ENCODE measurements at places on chromosomes 1 and 21.

DNA sequence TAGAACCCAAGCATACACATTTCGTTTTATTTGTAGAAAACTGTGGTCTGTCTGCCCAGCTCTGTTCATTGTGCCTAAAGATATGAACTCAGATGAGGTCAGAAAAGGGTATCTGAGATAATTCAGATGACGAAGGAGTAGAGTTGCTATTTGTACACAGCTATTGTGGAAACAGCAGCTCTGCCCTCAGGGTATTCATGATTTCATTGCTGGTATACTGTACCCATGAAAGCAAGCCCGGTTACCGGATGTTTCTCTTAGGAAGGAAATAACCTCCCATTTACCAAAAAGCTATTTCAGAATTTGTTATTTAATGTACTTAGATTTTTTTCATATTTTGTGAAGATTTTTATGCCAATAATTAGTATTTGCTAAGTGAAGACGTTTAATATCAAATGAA is 37.8 kb downstream of the SMAP2 start:
- DNase-seq: no peak

- no peak for DNase-seq
These were observed 19.3 kb upstream of the IL22RA1 start for GRCh38 chr1:24162201-24162600.

GRCh38 chr1:86991549-86992186 is 77.2 kb downstream of the HS2ST1 start:
- DNase-seq: no peak

DNA sequence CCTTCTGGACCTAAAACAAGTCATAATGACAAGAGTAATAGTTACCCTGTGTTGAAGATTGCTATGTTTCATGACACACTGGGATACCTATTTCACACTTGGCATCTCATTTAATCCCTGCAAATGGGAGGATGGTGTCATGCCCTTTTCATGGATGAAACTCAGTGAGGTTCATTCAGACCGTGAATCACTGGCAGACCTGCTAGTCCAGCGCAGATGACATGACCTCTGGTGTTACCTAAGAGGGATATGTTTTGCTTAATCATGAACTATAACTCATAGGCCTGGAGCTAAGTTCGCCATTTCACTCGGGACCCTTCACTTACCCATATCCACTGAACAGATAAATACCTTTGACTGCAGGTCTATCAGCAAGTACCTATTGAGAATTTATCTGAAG is 286.6 kb upstream of the FMN2 start:
- no peak for DNase-seq

- DNase-seq: no peak
These were observed 41.0 kb upstream of the MUTYH start for GRCh38 chr1:45381243-45381642.

DNA sequence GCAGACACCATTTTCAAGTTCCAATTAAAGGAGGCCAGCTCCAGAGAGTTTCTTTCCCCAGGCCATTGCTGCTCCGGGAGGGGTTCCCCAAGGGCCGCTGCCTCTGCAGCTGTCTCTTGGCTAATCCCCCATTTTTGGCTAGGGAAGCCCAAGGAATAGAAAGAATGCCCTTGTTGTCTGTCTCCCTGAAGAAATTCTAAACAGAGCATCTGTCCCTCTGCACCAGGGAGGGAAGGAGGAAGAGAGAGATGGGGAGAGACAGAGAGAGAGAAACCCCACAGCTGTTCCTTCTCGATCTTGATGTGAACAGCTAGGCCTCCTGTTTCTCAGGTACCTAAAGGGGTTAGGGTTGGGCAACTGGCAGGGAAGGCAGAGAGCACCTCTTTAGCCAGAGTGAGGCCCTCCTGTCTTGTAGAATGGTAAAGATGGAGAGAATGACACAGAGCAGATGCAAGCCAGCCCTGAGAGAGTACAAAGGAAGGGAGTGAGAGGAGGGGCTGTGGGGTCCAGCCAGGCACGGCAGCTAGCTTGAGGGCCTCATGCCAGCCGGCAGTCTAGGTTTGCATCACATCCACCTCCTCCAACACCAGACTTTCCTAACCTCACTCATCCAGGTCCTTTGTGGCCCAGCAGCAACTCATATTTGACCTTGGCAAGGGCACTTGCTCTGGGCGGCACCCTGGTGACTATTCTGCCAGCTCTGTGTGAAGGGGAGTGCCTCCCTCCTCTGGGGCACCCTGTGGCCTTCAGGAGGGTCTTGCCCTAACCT is 13.1 kb downstream of the OPTC start:
- no peak for DNase-seq

- no peak for DNase-seq
These were observed 71.0 kb downstream of the SIPA1L2 start for GRCh38 chr1:232558954-232559353.

DNA sequence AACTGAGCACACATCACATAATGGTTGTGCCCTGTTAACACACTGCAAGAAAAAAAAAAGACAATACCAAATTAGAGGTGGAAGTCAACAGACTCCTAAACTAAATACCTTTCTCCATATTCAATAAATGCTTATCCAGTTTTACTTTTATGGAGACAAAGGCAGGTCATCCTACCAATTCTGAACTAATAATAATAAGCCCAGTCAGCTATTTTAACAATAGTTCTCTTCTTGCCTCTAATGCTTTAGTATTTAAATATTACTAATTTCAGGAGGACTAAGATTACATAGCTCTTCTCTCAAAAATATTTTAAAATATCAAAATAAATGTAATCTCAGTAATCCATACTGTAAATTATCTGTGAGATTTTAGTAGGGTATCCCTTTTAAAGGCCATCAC is 10.5 kb downstream of the COPA start:
- no peak for DNase-seq

DNA sequence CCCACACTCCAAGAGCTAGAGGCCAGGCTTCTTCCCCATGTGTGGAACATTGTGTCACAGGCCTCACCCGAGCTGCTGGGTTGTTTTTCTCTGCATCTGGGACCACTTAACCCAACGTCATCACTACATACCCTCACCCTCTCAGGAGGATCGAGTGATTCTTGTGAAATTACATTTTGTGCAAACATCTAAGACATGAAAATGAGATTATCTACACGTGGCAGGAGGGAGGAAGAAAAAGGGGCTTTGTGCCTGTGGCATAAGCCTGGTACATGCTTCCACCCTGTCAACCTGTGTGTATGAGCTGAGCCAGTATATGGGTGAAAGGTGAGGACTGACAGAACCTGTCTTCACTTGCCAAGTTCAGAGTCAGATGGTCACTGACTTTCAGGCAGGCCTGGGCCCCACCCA is 1.6 kb downstream of the CPT2 start:
- no peak for DNase-seq

DNA sequence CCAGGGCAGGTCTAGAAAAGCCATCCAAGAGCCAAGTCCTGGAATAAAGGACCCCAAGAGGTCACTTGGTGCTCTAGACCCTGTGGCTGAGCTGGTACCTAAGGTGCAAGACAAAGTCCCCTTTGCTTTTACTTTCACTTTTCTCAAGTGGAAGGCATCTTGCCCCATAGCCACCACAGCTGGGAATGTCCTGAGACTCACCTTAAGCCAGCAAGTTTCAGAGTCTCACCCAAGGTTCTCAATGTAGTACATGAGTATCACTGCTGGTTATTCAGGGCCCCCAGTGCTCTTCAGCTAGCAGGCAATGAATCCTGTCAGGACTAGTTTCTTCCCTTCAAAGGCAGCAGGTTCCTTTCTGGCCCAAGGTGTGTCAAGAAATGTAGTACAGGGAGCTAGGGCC is 67.5 kb downstream of the UROD start:
- no peak for DNase-seq

DNA sequence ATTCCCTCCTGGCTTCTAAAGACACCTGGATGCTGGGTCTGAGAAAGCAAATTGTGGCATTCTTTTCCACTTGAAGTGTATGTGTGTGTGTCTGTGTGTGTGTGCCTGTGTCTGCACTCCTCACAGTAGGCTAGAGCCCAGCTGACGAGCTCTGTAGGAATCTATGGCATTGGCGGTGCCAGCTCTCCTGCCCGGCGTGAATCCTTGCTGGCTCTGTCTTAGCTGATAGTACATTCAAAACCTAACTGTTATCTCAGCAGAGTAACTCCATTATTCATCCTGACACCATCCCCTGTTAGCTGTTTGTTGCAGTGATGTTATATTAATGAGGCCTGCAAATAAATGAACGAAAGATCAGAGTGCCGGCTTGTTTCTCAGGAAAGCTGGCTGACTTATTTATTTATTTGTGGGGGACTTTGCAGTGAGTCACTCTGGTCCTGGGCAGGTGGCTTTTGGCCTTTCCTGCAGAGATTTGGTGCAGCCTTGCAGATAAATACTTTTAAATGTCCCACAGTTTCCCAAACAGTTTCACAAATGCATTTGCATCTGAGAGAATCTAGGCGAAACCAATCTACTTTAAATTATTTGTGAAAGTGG is 160.6 kb upstream of the CD34 start:
- no peak for DNase-seq

DNA sequence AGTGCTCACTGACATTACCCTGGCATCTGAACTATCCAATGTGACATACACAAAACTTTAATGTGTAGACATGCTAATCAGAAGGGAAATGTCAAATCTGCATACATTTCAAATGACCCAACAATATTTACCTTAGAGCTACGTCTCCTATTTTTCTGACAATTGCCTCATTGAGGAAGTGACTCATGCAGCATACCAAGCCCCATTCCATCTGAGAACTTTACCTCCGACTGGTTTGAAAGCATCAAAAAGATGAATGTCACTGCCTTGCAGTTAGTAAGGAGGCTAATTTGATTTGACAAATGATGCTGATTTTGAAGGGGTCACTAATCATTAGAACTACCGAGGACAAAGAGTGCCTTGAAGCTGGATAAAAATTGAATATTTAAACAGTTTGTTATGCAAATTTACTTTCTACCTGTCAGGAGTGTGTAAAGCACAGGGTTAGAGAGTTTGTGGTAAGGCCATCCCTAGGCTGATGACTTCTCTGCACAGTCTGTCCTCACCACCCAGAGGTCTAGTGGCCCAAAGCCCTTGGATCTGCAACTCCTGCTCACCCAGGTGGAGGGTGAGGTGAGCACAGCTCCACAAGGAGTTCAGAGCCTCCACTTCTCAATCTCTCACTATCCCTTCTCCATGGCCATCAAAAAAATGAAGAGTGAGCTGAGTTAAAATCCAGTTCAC is 500.3 kb upstream of the C1orf87 start:
- no peak for DNase-seq

- DNase-seq: no peak
These were observed 30.0 kb upstream of the RCSD1 start for GRCh38 chr1:167599957-167600581.

DNA sequence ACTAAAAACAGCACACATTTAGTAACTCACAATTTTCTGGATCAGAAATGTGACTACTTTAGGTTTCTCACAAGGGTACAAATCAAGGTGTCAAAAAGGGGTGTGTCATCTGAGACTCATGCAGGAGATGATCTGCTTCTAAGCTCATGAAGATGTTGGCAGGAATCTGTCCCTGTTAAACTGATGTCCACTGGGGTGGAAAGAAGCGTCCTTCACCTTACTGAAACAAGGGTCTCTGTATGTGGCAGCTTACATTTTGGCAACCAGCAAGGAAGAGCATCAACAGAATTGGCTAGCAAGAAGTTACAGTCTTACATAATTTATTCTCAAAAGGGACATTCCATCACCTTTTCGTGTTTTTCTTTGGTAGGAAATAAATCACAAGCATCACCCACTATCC is 1223.8 kb downstream of the AMY1C start:
- DNase-seq: no peak

- no peak for DNase-seq
These were observed 103.1 kb upstream of the KAZN start for GRCh38 chr1:14495381-14495780.

DNA sequence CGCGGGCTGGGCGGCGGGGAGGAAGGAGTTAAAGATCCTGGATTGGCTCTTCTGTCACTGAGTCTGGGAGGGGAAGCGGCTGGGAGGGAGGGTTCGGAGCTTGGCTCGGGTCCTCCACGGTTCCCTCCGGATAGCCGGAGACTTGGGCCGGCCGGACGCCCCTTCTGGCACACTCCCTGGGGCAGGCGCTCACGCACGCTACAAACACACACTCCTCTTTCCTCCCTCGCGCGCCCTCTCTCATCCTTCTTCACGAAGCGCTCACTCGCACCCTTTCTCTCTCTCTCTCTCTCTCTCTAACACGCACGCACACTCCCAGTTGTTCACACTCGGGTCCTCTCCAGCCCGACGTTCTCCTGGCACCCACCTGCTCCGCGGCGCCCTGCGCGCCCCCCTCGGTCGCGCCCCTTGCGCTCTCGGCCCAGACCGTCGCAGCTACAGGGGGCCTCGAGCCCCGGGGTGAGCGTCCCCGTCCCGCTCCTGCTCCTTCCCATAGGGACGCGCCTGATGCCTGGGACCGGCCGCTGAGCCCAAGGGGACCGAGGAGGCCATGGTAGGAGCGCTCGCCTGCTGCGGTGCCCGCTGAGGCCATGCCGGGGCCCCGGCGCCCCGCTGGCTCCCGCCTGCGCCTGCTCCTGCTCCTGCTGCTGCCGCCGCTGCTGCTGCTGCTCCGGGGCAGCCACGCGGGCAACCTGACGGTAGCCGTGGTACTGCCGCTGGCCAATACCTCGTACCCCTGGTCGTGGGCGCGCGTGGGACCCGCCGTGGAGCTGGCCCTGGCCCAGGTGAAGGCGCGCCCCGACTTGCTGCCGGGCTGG is at the start of gene NPR1:
TSS of gene NPR1 (plus strand) at position 170 of the 818 bp plus-strand sequence. CDS start at position 591, 421 bp downstream.
- DNase-seq: no peak

DNA sequence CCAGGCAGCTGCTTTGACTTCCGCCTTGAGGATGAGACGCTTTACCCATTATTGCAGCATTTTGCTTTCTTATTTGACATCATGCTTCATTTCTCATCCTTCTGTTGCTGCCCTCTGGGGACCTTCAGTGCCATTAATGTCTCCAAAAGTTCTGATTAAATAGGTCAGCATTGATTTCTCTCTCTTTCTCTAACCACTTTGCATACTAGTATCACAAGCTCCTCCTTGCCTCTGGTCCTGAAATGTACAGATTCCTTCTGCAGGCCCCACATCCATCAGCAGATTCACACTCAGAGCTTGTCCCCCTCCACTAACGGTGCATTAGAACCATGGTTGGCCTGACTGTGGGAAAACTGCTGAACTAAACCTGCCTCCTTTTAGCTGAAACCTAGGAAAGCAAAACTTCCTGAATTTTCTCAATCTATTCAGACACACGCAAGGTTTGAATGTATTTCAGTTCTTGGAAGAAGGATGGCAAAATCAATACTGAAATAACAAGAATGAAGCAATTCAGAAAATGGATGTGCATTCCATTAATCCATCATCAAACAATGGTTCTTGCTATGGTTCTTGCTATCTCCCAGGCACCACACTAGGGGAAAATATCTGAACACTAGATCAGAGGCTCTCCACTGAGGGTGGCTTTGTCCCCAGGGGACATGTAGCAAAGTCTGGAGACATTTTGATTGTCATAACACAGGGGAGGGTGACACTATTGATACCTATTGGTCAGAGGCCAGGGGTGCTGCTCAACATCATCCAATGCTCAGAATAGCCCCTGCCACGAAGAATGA is 154.5 kb downstream of the PCP4 start:
- DNase-seq: no peak

DNA sequence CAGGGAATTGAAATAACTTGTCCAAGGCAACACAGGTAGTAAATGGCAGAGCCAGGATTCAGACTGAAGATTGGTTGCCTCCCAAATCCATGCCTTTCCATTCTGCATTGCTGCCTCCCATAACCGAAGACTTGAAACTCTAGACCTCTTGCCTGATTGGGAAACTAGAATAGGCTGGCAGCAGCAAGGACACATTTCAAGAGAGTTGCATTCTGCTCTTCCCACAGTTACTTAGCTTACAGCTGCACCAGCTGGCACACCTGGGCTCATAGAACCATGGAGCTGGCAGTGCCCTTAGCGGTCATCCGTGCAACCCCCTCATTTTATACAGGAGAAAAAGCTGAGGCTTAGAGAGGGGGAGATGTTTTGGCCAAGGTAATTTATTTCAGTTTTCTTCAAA is 8.0 kb downstream of the TRNAU1AP start:
- DNase-seq: no peak

- DNase-seq: no peak
These were observed 28.6 kb upstream of the PRSS38 start for GRCh38 chr1:227786673-227787512.

Data from stimulated activated CD8-positive, alpha-beta memory T cell treated with anti-CD3 and anti-CD28 coated beads, Interleukin-2, amount 100 ng/mL, for 48 hours (primary cell).